Pancreas (tissue), 10 donors: ENCODE measurements at places on chromosomes 5 and 9.
A peak's percentile ranks its signal among the peaks of the same experiment; 100 is the strongest.

- no peak for DNase-seq
Measured at GRCh38 chr9:18947892-18948339, 85.1 kb downstream of the SAXO1 start.

DNA sequence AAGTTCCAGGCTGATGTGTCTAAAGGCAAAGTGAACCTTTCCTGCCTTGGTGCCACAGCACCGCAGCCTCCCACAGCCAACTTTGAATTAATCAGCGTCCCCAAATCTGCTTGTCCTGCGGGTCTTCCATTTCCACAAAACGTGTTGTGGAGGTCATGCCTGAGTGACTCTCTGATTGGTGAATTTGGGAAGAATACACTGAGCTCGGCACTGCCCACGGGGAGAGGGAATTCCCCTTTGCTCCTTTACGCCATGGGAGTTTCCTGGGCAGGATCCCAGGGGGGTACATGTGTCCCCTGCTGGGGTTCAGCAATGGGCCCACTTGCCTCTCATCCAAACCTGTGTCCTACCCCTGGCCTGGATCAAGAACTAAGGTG lies 90.4 kb downstream of the LHX2 start:
- no peak for DNase-seq

GRCh38 chr9:21764846-21765245 lies 37.6 kb upstream of the MTAP start:
- no peak for DNase-seq

DNA sequence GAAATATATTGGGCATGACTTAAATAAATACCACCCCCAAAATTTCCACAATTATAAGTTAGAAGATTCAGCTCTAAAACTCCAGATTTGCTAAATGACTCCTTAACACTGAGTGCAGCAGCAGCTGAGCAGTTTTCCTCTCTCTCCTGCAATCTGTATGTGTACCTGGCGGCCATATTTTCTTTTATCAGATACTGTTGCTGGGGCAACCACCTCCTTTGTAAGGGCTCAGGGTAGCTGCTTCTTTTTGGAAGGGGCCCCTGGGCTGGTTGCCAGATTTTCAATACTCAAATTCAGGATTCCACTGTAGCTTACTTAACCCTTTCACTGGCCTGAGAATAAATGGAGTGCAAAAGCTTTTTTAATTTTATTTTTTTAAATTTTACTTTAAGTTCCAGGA lies 197.0 kb downstream of the TAF11L14 start:
- no peak for DNase-seq

DNA sequence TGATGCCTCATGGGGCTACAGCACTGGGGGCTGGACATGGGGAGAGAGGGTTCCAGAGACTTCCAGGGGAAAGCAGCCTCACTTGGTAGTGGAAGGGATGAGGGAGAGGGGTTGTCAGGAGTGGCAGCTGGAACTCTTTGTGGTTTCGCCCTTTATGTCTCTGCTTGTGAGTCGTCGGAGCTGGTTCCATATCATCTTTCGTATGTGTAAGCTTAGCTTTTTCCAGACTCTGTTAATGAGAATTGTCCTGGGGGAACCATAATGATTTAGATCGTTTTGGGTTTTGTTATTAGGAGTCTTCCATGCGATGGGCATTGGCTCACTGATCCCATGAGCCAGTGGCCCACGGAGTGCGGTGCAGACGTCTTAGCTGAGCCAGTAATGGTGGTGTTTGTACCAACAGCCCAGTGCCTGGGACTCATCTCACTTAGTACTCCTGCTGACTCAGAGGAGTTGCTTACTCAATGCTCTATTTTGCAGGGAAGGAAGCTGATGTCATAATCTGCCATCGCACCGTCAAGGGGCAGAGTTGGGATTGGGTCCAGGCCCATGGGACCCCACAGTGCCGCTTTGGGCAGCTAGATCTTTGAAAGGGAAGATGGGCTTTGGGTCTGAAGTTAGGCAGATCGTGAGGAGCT lies 48.5 kb downstream of the NEK6 start:
- no peak for DNase-seq

DNA sequence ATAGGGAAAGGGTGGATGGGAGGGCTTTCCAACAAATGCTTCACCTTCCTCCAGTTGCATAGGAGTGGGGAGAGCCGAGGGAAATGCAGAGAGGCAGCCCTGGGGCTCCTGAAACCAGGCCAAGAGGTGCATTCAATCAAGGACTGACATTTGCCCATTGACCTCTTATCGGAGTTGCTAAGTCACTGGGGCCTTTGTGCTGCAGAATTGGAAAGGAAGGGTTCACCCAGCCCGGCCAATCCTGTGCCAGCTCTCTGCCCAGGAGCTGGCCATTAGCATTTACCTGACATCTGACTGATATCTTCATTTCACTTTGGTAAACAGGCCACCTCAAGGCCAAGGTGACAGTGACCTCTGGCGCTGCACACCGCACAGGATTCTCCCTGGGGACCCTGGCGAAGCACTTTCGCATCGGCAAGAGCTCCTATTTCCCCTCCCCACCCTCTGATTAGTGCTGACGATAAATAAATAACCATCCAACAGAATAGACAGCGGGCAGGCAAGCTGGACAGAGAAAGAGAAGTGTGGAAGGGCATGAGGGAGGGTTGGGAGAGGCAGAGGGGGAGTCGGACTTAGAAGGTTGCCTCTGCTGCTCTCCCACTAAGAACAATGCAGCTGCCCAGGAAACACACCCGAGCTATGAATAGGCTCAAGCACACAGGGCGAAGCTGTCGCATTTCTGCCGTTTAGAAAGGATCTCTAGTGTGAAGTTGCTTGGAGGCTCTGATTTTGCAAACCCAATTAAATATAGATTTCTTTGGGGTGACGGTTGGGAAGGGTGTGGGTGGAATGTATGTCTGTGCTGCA lies 57.0 kb upstream of the BOD1 start:
- no peak for DNase-seq

GRCh38 chr9:124040186-124040931 lies 28.8 kb downstream of the LHX2 start:
- no peak for DNase-seq

DNA sequence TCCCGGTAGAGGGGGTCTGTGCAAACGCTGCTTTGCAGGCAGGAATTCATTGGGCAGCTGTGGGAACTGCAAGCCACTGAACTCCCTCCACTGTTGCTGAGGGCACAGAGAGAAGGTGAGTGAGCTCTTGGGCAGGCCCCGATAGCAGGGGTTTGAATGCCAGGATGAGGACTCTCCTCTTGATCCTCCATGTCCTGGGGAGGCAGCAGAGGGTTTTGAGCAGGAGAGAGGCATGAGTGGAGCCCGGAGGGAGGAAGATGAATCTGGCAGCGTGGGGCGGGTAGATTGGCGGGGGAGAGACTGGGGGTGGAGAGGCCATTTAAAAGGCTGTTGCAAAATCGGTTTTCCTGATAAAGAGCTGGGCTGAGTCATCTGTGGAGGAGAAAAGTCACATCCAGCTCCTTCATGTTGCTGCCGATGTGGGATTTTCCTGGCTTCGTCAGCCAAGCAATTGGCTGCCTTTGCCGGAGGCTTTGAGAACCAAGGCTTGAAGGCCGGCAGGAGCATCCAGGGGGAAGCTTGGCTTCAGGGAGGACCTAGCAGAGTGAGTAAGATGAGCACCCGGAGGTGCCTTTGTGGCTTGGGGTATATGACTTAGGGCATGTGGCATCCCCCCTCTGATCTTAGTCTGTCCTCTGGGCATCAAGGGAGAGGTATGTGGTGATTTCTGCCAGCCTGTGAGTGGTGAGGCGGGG lies at the start of gene SYNPO:
Gene SYNPO, plus strand, starts transcription at position 350 of the 695 bp plus-strand sequence. CDS start 7,616 bp downstream, outside the sequence.
- peak; percentile 67 for DNase-seq

DNA sequence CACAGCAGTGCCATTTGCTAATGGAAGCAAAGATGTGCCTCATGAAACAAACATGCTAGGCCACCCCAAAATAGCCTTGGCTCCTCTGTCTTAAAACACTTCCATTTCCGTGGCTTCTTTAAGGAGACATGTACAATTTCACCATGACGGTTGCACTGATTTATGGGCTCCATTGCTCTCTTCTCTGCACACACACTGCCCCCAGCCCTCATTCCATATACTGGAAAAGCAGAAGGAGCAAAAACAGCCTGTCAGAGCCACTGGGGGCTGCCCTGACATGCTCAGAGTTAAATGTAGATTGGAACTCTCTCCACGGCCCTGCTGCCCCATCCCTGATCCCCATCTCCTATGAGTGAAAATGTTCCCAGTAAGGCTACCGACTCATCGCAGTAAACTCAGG lies 114.8 kb downstream of the ROR2 start:
- no peak for DNase-seq

- no peak for DNase-seq
Measured at GRCh38 chr9:78235256-78235761, 566 bp upstream of the CEP78 start.

DNA sequence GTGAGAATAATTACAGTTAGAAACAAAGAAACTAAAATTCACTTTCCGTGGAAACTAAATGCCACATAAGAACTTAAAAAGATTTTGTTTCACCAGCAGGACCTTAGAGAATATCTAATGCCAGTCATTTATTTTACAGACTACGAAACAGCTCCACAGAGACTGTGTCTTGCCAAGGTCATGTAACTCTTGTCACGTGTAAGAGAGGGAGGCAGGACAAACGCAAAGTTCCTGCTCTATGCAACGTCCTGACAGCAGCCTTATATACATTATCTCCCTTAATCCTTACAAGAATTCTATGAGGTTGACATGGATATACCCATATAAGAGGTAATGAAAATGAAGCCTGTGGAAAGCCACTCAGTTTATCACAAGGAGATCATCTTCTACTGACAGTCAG lies 39.4 kb downstream of the CTNNAL1 start:
- no peak for DNase-seq

DNA sequence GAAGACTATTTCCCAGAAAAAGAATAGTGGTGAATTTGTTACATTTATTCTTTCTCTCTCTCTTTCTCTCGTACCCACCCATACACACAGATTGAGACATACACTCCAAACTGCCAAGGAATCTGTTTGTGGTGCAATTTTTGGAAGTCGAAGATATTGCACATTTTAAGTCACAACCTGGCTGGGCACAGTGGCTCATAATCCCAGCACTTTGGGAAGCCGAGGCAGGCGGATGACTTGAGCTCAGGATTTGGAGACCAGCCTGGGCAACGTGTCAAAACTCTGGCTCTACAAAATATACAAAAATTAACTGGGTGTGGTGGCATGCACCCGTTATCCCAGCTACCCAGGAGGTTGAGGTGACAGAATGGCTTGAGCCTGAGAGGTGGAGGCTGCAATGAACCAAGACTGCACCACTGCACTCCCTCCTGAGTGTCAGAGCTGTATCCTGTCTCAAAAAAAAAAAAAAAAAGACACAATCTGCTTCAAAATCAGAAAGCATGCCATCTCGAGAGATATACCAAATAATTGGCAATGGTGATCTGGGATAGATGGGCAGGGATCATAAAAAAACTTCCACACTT lies 19.2 kb upstream of the PLIN2 start:
- no peak for DNase-seq

DNA sequence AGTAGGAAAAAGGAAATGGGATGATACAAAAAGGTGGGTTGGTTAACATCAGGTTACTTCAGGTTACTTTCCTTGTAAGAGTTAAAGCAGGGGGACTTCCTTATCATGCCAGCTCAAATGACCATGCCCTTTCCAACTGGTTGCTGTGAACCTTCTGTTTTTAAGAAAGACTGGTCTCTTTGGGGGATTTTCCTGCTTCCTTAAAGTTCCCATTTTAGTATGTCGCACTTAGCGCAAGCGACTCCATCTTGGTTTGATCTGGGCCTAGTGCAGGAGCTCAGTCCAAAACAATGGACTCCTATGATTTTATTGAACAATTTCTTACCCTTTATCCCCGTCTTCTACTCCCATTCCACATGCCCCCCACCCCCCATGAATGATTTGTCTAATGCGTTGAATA lies 169.8 kb downstream of the INSYN2B start:
- no peak for DNase-seq

- no peak for DNase-seq
Measured at GRCh38 chr5:123800640-123801039, 288.7 kb downstream of the CSNK1G3 start.

GRCh38 chr5:161030229-161030628 lies 178.2 kb upstream of the ATP10B start:
- DNase-seq, result no peak

- DNase-seq, result no peak
Measured at GRCh38 chr5:127419683-127420257, 97.7 kb upstream of the PRRC1 start.

DNA sequence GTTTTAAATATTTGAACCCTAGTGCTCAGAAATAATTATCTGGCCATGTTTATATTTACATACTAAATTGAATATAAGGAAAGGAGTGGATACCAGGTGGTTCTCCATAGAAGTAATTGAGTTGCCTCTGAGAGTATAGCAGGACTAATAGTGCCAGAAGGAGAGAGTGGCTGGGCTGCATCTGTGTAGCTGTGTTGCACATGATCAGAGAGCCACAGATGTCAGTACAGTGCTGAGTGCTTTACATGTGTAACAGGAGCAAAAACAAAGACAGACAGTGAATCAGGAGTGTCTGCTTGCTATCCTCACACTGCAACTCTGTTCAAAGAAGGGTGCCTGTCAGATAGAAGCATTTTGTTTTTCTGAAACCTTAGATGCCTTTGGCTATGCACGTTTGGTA lies 353.9 kb upstream of the PAPPA start:
- no peak for DNase-seq

DNA sequence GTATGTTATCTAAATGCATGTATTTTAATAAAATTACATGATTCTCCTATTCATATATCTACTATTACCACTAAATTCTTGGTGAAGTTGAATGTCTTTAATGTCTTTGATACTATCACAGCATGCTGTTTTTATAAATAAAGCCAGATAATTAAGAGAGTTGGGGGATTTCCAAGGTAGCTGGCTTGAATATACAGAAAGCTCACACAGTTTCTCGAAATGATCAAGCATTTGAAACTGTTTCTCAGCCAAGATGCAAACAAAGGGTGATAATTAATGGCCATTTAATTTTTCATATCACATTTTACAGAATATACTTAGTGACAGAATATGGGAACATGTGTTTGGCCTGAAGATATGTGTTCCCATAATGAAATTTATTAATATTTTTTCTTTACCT lies 145.6 kb upstream of the CDH12 start:
- no peak for DNase-seq

DNA sequence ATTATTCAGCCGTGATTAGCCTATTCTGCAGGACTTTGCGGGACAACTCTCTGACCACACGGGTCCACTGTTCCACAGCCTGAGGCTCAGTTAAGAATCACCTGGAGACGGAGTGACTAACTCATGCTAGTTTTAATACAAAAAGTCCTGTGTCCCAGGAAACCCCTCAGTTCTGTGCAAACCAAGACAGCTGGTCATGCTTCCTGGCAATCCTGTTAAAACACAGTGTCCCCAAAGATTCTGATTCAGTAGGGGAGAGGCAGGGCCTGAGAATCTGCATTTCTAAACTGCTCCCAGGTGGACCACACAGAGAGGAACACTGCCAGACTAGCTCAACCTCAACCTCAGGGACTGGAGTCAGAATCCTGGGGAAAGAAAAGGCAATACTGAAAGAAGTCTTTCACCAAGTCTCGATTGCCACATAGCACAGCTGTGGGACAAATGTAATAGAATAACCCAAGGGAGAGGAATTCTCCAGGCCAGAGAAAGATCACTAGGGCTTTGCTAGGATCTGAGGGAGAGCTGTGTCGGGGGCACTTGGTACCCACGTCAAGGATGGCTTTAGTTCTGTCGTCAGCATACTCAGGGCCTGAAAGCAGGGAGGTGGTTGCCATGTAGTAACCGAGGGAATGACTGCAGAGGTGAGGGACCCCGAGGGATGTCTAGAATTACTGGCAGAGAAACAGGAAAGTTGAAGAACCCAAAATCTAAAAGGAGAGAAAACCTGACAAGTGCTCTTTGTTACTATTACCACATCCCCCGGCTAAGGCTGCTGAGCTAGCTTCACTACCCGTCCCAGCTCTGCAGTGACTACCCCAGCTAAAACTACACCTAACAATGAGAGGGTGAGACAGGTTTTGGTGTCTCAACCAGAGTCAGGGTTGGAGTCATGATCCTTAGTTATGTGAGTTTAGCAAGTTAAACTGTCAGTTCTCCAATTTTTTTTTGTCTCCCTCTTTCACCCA lies 8.6 kb downstream of the SUSD1 start:
- DNase-seq, result no peak
